ENCODE measurements at places on chromosomes 7 and 10. TPM values are rescaled to one million over a fixed set of nuclear protein-coding genes. Genes with fewer than 3 reads are reported as not detected.

- DNase-seq = no peak
Observed at GRCh38 chr10:24944512-24945255, 7.7 kb downstream of the PRTFDC1 start.

- no peak for DNase-seq
Observed at GRCh38 chr7:139361523-139361922, 1.8 kb downstream of the LUC7L2 start.

DNA sequence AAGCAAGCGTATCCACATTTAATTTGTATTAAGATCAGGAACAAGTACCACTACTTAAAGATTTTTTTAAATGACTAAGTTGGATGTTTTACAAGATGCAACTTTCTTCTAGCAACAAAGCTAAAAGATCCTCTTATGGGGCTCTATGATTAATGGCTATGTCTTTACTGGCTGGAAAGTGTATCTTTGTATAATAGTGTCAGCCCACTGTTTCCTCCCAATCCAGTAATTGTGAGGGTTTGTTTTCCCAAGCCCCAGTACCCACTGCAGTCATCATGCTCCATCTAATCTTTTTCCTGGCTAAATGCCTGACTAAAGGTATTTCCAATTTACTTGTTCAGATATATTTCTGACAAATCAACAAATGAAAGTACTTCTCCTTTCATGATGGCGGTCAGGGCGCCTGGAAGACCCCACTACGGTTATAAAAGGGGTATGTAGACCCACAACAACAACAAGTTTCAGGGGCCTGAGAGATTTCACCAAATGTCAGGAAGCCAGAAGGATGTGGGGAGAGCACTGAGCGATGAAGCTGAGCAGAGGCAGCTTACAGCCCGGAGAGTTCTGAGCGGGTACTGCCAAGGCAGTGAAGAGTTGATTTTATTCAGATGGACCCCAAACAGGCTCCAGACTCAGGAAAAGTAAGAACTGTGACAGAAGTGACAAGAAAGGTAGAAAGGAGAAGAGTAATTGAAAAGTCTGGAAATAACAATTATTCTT lies 222.6 kb upstream of the KLF14 start:
- no peak for DNase-seq

DNA sequence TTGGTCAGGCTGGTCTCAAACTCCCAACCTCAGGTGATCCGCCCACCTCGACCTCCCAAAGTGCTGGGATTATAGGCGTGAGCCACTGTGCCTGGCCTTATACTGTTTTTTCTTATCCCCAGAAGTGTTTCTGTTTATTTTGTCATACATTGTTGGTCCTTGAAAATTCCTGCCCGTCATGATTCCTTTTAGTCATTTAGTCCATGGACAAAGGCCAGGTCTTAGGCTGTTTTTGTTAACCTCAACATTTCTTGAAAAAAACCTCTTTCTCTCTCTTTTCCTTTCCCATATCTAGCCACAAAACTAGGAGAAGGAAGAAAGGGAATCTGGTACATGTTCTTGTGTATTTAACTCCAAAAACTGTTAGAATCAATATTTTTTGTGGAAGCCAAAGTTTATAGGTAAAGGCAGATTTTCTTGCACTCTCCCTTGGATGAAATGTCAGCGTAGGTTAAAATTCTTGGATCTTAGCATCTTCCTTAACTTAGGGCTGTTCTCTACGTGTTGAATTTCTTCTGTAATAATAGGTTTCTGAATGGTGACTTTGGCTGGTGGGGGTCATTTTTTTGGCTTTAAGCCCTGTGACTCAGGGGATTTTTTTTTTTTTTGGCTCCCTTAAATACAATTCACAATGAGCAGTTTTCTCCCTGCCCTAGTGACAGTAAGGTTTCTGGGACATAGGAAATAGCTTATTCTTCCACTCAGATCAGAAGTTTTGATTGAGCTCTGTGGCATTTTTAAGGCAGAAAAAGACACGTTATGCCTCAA lies 500.8 kb downstream of the AUTS2 start:
- DNase-seq = no peak

- peak; percentile 49 for DNase-seq
Observed at GRCh38 chr10:49649294-49649693, 30.2 kb upstream of the C10orf53 start.

DEPP1 gene
- total RNA-seq = 45.5 TPM

GRCh38 chr7:40306596-40306995 lies 171.8 kb downstream of the SUGCT start:
- no peak for DNase-seq

- DNase-seq = no peak
Observed at GRCh38 chr7:35498416-35498815, 196.5 kb downstream of the HERPUD2 start.

CRYGN gene
- not detected for total RNA-seq
